ENCODE measurements at places on chromosomes 7 and 10.

- DNase-seq = no peak
Measured at GRCh38 chr7:97006055-97006815, 882 bp downstream of the DLX6 start.

DNA sequence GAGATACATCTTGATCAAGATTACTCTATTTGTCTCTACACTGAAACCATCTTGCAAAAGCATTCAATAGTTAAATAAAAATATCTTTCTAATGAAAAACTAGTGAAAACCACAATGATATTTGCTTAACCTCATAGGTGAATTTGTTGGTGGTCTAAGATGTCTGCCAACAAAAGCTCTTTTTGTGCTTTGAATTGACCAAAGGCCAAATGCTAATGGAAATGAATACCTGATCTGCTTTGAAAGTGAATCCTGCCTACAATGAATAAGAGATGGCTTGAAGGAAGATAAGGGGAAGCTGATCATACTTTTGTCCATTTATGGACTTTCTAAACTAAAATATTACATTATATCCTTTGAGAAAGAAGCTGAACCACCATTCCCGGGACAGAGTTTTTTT is 228.9 kb upstream of the ETV1 start:
- no peak for DNase-seq

GRCh38 chr10:65518379-65518778 is 1407.5 kb upstream of the LRRTM3 start:
- no peak for DNase-seq

DNA sequence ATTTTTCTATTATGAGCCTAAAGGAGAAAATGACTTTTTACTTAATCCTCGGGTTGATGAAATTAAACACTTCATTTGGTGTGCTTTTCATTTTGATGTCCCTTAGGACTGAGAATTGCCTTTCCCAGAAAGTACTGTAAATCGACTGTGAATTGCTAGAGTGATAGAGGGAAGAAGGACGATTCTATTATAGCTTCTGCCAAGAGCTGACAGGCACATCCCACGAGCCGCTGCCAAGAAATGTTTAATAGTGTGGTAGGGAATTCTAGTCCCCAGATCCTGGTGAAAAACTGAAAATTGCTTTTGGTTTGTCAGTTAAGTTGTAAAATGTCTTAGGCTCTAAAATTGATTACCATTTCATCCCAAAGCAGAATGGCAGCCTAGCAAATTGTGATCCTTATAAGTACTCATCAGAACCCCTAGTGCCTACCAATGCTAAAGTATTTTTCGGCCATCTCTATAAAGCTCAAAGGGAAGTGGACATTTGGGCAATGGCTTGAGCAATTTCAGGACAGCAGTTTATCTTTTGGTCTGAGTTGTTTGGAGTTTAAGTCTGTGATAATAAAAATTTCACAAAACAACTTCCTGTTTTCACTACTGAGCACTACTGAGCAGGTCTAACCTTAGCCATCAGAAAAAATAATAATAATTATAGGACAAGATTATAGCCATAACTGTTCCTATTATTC is 44.6 kb upstream of the HYCC1 start:
- DNase-seq = no peak

- no peak for DNase-seq
Measured at GRCh38 chr7:37349979-37350590, 98.6 kb downstream of the ELMO1 start.

- DNase-seq = no peak
Measured at GRCh38 chr7:132321387-132321786, 254.9 kb downstream of the PLXNA4 start.

DNA sequence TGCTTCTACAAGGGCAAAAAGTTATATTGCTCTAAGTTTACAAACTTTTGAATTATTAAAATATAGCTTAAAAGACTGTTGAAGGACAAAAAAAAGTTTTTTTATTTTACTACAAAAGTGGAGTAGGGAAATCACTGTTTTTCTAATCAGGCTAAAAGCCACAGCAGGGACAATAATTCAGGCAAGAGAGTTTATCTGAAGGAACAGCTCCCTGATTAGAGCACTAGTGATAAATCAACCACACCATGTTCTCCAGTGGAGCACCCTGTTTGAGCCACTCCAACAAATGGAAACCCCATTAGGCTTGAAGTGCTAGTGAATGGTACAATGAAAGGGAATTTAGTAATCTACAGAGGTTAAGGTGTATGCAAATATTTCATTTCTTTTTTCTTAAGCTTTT is 357.1 kb downstream of the SEMA3D start:
- DNase-seq = no peak

DNA sequence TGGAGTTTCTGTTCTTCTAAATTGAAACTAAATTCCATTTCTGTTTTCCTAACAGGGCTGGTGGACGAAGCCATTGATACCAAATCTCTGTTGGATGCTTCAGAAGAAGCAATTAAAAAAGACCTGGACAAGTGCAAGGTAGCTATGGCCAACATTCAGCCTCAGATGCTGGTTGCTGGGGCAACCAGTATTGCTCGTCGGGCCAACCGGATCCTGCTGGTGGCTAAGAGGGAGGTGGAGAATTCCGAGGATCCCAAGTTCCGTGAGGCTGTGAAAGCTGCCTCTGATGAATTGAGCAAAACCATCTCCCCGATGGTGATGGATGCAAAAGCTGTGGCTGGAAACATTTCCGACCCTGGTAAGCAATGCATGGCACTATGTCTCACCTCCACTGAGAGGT is 45.6 kb downstream of the AP3M1 start:
- no peak for DNase-seq

DNA sequence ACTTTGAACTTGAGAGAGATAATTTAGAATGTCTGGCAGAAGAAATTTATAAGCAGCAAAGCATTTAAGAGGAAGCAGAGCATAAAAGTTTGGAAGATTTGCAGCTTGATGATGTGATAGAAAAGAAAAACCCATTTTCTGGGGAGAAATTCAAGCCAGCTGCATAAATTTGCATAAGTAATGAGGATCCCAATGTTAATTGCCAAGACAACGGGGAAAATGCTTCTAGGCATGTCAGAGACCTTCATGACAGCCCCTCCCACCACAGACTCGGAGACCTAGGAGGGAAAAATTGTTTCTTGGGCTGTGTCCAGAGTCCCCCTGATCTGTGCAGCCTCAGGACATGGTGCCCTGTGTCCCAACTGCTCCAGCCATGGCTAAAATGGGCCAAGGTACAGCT is 263.6 kb upstream of the POT1 start:
- no peak for DNase-seq

DNA sequence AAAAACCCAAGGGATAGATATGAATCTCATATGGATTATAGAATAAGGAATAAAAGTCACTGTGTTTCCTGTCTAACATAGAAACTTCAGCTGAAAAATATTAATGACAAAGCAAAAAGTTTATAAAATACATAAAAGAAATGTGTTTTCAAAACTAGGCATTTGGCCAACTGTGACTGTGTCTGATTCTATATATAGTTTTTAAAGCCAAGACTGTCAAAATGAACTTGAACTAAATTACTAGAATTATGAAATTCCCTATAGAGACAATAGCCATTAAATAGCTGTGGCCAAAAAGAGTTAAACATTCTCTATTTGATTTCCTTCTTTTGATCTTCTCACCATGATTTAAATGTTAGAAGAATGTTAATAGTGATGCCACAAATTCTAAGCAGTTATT is 311.2 kb upstream of the SEMA3D start:
- no peak for DNase-seq

DNA sequence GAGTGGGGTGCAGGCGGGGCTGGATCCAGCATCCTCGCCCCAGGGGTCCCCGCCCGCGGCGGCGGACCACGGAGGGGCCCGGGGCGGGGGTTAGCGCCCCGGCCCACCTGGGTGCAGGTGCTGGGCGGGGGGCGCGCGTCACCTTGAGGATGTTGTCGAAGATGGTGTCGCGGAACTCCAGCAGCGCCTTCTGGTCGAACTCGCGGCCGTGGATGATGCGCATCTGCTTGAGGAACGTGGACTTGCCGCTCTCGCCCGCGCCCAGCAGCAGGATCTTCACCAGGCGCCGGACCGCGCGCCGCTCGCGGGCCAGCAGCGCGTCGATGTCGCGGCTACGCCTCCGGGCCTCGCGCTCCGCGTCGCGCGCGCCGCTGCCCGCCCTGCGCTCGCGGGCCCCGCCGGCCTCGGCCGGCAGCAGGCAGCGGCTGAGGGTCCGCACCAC is 376 bp downstream of the GNA12 start:
- no peak for DNase-seq
